ENCODE measurements at places on chromosomes 12 and 14.

- no peak for DNase-seq
Measured at GRCh38 chr12:97075161-97075933, 168.3 kb downstream of the NEDD1 start.

DNA sequence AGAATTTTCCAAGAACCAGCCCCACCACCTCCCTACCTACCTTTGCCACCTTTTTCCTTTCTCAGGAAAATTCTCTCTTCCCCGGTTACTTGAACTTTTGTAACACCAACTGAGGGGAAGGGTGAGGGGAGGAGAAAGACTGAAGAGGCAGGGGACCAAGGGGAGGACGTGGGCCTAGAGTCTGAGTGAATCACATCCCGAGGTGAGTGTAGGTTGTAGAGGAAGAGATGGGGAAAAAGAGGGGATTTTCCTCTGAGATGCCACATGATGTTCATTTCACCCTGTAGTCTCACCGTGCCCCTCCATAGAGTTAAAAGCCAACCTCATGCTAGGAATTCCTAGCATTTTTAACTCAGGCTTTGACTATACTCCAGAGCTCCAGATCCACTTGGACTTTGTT lies 311.8 kb downstream of the RPAP3 start:
- DNase-seq, result no peak

DNA sequence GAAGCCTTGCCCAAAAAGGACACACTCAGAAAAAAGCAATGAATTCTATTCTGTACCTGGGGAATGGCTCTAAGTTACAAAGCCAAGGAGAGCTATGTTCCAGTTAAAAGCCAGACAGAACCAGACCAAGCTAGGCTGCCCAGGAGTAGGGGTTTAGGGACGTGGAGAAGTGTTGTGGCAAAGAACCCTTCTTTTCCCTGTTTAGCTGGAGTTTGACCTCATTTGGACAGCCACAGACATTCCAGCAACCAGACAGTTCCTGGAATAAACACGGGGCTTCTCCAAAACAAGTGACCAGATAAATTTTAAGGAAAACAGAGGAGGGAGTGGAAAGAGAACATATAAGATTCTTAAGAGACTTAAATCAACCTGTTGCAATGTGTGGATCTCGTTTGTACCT lies 62.3 kb downstream of the GCH1 start:
- DNase-seq, result no peak

GRCh38 chr12:88544991-88545980 lies 35.0 kb downstream of the KITLG start:
- no peak for DNase-seq

DNA sequence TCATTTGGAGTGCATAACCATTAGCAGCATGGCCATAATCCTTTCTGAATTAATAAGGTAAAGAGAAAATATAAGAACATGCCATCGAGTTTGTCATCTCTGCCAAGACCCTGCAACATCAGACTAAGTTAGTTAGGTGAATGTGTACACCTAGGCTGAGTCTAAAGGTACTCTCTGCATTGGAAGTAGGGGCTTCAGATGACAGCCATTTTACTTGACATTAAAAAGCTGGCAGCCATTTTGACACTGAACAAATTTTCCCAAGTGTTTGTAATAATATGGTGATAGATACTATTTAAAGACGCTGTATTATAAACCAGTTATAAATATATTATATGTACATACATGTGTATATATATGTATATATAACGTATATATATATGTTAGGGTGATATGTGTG lies 79.0 kb downstream of the SUDS3 start:
- DNase-seq, result no peak

GRCh38 chr12:89461190-89461589 lies 63.4 kb downstream of the GALNT4 start:
- no peak for DNase-seq

DNA sequence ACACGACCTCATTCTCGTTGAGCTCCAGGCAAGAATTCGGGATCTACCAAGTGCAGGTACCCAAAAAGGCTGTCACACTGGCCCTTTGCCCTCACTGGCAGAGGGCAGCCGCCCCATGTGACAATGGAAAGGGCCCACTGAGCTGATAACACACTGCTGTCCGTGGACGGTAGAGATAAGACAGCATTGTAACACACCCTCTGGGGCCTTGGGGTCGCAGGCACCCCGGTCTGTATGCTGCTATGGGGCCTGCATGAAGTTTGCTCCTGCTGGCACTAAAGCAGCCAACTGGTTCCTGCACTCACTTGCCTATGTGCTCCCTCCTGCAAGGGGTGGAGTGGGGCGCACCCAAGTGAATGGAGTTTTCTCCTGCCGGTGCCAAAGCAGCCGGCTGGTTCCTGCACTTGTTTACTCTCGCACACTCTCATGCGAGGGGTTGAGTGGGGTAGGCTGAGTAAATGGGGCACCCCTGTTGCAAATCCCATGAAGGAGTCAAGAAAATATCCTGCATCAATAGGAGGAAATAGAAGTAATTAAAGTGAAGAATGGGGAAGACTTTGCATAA lies 477.9 kb downstream of the ATP23 start:
- DNase-seq, result no peak

- DNase-seq, result no peak
Measured at GRCh38 chr14:23612354-23612732, 23.8 kb upstream of the DHRS2 start.

- DNase-seq, result no peak
Measured at GRCh38 chr14:52244328-52244727, 23.2 kb upstream of the PTGDR start.

- DNase-seq, result no peak
Measured at GRCh38 chr12:126869644-126870043, 1397.3 kb upstream of the TMEM132C start.
